NCI-H1105 treated with DMSO at 0.1 percent for 48 hours (cell line): ENCODE measurements at places on chromosomes 7 and 10.
A peak's percentile ranks its signal among the peaks of the same experiment; 100 is the strongest.

GRCh38 chr7:157003756-157004520 is 6.5 kb downstream of the MNX1 start:
- DNase-seq, result no peak

- DNase-seq, result no peak
Observed at GRCh38 chr10:50325449-50326171, 74.3 kb upstream of the ASAH2 start.

- no peak for DNase-seq
Observed at GRCh38 chr7:95599069-95599468, 2.8 kb upstream of the PDK4 start.

DNA sequence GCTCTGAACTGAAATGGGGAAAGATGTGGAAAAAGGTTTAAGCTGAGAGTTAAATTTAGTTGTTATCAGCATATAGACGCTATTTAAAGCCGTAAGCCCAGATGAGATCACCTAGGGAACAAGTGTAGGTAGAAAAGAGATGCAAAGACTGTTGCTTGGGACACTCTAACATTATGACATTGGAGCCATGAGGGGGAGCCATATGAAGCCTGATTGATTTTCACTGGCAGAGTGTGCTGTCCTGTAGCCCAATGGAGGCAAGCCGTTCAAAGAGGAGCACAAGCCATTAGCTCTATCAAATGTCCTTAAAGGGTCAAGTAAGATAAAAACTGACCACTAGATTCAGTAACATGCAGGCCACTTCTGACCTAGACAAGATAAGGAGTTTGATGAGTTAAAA is 223.3 kb downstream of the TWIST1 start:
- DNase-seq, result no peak

DNA sequence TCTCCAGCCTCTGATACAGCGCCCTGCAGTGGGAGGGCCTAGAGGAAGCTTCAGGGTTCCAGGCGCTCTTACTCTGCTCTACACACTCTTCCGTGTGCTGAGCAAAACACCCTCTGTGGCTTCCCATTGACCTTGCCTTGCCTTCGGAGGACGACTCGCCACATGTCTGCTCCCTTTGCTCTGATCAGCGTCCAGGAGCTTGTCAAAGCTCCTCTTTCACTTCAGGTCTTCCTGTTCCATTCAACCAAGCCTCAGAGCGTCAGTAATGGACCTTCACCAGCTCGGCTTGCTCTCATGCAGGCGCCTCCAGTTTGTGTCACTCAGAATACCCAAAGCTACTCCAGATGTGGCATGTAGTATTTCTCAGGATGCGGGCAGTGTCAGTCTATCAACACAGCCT is 173.9 kb downstream of the ARID5B start:
- no peak for DNase-seq

DNA sequence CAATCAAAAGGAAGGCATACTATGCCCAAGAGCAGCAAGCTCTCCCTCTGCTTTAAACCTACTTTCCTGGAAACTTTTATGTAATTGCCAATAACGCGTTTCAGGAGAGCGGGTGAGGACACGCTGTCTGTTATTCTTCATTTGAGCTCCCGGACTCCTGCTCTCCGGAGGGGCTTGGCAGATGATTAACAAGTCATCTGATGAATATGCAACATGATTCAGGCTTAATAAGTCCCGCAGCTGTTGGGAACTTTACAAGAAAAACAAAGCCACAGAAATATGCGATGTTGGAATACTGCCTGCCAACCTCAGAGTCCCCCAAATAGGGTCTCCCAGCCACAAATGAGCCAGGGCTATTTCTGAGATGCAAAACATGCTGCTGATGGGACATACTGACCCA is 348.0 kb downstream of the GPAM start:
- no peak for DNase-seq

DNA sequence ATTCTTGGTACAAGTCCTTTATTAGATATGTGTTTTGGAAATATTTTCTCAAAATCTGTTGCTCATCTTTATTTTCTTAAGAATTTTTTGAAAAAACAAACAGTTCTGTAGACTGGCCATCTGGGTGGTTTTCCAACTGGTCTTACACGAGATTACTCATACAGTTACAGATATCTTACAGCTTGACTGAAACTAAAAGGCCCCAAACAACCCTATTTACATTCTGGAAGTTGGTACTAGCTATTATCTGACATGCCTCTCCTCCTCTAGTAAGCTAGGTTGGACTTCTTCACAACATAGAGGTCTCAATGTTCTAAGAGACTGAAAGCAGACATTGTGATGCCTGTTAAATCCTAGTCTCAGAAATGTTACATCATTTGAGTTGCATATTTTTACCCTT is 52.0 kb downstream of the ZNF22 start:
- DNase-seq, result no peak

DNA sequence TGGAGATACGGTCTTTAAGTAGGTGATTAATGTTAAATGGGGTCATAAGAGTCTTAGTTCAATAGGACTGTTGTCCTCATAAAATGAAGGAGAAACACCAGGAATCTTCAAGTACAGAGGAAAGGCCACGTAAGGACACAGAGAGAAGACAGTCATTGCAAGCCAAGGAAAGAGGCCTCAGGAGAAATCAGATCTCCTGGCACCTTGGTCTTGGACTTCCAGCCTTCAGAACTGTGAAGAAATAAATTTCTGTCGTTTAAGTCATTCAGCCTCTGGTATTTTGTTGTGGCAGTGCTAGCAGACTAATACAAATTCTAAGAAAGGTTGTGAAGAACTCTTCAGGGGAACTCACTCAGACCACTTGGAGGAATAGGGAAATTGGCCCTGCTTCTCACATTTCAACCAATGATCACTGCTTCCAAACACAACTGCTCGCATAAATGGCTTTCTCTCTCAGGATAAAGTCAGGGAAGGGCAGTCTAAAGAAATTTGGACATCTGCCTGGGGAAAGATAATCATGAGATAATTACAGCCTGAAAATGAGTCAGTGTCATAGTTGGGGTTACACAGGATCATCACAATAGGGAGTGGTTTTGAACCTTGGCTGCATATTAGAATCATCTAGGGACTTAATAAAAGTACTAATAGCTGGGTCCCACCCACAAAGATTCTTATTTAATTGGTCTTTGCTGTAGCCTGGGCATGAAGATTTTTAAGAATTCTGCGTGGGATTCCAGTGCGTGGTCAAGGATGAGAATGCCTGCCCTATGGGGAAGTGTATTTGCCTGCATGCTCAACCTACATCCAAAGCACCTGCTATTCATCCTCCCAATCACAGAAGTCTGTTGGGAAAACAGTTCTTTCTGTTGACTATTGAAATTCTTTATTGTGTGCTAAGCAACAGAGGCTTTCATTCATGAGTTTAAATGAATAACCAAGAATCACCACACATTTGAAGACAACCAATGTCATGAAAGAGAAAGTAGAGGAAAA is 310.6 kb upstream of the PLXDC2 start:
- DNase-seq, result no peak

DNA sequence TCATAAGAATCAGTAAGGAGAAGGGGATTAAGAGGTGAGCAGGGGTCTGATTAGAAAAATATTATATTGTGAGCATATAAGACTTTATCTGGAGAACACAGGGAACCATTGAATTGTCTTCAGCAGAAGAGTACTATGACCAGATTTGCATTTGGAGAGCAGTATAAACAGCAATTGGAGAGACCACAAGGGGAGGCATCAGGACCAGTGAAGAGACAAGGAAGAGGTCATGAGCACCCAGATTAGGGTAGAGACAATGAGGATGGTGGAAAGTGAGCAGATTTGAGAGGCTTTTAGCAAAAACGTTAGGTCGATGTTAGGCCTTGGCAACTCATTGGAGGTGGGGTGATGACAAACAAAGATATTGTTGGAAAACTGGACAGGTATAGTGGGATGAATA is 13.0 kb upstream of the SMIM30 start:
- DNase-seq, result no peak

DNA sequence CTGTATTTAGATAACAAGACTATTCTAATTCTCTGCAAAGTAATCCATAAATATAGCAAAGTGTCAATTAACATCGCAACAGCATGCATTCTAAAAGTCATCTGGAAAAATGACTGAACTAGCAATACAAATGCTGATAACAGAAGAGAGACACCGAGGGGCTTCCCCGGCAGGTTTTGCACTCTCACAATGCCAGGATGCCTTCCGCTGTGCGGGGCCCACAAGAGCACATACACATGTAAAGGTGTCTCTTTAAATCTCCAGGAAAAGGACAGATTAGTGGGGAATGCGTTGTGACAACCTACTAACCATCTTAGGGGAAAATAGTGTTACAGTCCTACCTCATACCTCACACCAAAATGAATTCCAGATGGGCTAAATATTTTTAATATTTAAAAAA is 86.9 kb downstream of the CXCL12 start:
- DNase-seq, result no peak

GRCh38 chr10:80408242-80409101 is at the start of gene PRXL2A:
TSS of gene PRXL2A (plus strand) at chr10:80408551. CDS start at chr10:80420468, 11,917 bp downstream.
- peak; percentile 68 for DNase-seq

DNA sequence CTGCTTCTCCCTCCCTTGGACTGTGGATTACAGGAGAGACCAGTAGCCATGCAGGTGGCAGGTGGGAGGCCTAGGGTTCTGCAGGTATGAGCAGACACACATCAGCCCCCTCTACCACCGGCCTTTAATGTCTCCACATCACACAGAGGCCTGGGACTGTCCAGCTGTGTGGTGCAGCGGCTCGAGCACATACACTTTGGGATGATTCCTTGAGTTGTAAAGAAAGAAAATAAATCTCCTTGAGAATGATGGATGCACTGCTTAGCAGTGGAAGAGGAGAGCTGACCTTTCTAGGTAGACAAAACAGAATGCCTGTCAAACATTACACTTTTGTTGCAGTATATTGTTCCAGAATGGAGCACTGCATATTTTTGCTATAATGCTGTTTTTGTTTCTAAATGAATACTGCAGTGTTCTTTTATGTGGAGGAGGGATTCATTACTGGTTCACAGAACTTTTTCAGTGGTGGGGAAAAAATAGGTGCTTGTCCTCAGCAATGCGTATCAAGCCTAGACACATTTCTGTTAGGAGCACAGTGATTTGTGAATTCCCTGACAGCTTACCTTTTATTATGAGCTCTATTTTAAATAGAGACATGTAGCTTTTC is 66.0 kb downstream of the PTPRE start:
- DNase-seq, result no peak

- no peak for DNase-seq
Observed at GRCh38 chr10:28892818-28893547, 215.7 kb downstream of the BAMBI start.

DNA sequence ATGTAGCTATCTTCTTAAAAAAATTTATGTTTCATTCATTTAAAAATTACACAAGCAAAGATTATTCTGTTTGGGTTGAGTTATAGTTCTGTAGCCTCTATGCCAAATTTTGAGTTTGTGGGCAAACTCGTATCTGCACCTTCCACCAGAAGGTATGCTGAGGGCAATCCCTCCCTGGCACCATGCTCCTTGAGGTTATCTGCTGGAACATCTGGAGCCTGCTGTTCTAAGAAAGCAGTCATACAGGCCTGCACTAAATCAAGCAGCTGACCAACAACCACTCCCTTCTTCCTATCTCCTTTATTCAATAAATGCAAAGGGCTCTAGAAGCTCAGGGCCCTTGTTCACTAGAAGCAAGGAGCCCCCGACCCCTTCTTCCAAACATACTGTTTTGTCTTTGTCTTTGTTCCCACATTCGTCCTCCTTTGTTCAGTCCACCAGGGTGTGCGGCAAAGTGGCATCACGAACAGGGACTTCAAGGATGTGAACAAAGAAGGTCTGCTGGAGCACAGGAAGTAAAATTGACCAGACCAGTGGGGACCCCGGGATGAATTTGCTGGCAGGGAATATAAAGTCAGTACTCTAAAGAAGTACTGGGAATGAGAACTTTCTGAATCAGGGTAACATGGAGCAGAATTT is 36.4 kb downstream of the OR13A1 start:
- DNase-seq, result no peak

DNA sequence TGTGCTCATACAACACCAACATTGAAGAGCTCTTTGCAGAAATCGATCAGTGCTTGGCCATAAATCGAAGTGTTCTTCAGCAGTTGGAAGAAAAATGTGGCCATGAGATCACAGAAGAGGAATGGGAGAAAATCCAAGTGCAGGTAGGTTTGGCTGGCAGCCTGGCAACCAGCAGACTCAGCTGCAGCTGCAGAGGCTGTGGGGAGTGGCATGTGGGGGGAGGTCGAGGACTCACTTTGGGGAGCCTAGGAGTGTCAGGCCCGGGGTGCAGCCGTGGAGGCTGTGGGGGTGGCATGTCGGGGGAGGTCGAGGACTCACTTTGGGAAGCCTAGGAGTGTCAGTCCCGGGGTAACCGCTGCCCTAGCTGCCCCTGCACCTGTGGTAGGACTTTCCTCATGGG is 35.1 kb downstream of the RNF32 start:
- DNase-seq, result no peak

DNA sequence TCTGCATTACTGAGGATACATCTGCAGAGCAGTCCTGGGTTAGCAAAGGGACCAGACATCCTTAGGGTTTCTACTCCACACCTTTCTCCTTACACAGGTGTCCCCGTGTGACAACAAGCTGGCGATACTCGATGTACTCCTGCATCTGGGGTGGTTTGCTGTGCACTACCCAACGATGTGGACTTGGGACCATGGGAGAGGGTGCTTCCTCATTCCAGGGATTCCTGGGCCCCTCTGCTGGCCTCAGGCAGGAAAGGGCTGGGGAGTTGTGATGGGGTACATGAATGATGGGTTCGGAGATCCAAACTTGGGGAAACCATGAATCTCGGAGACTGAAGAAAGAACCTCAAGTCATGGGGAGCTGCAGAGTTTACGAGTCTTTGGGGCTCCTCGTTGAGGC is 179.6 kb upstream of the GALNT17 start:
- DNase-seq, result no peak

GRCh38 chr10:113704637-113705343 is 25.1 kb downstream of the CASP7 start:
- DNase-seq, result peak; percentile 36

GRCh38 chr10:129949411-129949810 is 14.7 kb downstream of the EBF3 start:
- DNase-seq, result no peak

DNA sequence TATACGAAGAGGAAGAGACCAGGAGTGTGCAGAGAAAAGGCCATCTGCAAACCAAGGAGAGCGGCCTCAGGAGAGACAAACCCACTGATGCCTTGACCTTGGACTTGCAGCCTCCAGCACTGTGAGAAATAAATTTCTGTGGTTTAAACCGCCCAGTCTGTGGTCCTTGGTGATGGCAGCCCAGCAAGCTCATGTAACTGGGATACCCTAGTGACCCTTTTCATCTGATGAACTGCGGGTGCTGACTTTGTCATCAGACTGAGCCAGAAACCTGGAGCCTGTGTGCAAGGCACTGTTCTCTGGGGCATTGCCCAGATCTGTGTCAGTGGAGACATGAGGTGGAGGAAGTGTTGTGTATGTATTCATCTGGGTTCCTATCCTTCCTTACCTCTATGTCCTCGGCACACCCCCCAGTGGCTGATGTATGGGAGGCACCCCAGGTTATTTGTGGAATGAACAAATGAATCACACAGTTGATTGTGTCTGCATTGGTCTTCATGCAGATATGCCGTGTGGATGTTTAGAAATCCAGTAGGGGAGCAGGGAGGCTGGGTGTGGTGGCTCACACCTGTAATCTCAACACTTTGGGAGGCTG is 64.5 kb upstream of the BTBD16 start:
- DNase-seq, result no peak
